Naive thymus-derived CD4-positive, alpha-beta T cell (primary cell): ENCODE measurements at places on chromosomes 3 and 15. TPM values are rescaled to one million over a fixed set of nuclear protein-coding genes. Genes with fewer than 3 reads are reported as not detected.

DNA sequence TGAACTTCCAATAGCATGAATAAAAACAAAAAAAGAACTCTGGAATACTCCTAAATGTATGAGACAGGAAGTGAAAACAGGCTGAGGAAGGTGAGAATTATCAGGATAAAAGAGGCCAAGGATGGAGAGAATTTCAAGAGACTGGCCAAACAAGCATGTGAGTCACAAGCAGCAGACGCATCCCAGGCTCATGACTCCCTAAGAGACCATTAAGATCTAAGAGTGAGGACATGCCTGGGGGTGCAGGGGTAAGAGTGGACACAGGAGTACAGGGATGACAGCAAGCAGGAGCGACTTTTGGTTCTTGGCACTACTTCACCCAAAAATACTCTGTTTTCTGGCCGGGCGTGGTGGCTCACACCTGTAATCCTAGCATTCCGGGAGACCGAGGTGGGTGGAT, 7.1 kb downstream of the SCAMP2 start:
- peaks cover 51% of the 10 kb centered on the region for H3K4me1 ChIP-seq

DNA sequence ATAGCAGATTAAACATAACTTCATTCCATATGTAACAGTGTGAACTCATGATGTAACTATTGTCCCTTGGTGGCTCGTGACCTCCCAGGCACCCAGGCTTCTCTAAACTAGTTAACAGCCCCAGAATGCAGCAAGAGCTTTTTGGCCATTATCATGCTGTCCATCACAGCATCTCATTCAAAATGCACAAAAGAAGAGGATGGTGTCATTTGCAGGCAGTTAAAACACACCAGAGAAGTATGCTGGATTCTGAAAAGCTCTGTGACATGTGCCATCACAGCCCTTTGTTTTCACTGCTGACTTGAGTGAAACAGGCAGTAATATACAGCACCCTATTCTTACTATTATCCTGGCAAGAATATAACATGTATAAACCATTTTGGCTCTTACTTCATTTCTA, 117.6 kb upstream of the CHMP2B start:
- H3K27ac ChIP-seq, result no peak overlapping the region
- H3K4me1 ChIP-seq, result no peaks in the 10 kb centered on the region
- H3K27me3 ChIP-seq, result no peaks in the 10 kb centered on the region
- DNase-seq, result no peak

Gene DNAH12
- not detected for polyA plus RNA-seq

DNA sequence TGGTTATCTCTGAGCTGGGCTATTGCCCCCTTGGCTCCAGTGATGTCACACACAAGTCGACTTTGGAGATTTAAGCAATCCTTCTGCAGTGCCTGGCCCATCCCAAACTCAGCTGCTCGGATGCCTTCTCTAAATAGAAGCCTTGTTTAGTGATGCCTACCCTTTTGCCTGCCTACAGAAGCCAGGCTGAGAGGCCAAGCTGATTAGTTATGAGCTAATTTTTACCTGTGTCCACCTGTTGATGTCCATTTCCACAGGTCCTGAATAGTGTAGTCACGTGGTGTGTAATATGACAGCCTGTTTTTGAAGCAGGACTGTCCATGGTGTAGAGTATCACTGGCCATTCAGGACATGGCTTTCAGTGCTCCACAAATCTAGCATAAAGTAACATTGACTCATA, 45.5 kb downstream of the SSUH2 start:
- H3K4me3 ChIP-seq, result no peak overlapping the region
- H3K27ac ChIP-seq, result no peak overlapping the region
- H3K36me3 ChIP-seq, result no peaks in the 10 kb centered on the region

DNA sequence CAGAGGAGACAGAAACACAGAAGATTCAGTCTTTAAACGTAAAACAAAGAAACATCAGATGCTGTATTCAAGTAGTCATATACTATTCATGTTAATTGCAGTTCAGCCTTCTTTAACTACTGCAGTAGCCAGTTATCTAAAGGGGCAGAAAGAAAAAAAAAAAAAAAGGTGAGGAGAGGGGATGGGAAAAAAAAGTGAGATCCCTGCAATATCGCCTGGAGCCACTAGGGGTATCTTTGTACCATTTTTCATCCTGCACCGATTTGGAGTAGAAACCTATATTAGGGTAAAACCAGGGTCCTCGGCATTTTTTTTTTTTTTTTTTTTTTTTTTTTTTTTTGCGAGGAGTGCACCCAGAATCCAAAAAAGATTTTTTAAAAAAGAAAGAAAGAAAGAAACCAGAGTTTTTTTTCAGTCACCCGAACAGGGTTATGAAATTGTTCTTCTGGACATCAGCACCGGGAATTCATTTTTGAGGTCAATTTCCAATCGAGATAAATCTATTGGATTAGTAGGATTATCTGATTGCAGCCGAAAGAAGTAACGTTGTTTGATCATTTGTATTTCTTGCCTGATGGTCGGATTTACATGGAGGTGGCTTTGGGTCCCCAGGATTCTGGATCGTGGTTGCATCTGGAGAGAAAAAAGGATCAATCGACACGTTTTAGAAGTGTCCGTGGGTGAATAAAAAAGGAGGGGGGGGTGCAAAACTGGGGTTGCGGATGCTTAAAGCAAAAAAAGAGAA, 186.7 kb downstream of the NLGN1 start:
- H3K4me3 ChIP-seq, result no peak overlapping the region
- H3K36me3 ChIP-seq, result no peaks in the 10 kb centered on the region
- no peaks in the 10 kb centered on the region for H3K4me1 ChIP-seq
- DNase-seq, result no peak
- no peaks in the 10 kb centered on the region for H3K27me3 ChIP-seq
- no peak overlapping the region for H3K27ac ChIP-seq

DNA sequence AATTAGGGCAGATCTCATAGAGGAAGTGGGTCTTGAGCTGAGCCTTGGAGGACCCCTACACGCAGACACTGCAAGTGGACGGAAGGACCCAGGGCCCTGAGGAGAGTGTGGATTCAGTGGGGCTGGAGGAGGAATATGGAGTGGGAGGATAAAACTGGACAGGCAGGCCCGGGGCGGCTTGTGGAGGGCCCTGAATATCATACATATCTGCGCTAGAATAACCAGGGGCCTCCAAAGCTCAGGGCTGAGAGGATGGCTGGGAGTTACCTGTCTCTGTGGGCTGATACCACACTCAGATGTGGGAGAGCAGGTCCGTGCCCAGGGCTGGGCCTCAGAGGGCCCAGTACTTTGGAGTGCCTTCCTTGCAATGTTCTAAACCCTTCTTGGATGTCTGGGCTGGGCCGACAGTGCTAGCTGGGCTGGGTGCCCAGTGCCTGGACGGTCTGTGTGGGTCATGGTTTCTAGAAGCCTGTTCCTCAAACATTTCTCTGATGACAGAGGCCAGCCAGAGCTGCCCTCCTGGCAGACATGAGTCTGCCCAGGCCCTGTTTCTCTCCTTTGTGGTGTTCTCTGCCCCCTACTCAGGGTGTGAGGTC, 29.6 kb downstream of the CHRD start:
- no peak for DNase-seq
- no peaks in the 10 kb centered on the region for H3K36me3 ChIP-seq

Gene RHCG
- polyA plus RNA-seq, result not detected

- no peak overlapping the region for H3K27ac ChIP-seq
- no peaks in the 10 kb centered on the region for H3K27me3 ChIP-seq
- peak; percentile 19 for DNase-seq
- H3K4me3 ChIP-seq, result no peak overlapping the region
These were observed 701.4 kb upstream of the LMCD1 start for GRCh38 chr3:7800006-7800780.

DNA sequence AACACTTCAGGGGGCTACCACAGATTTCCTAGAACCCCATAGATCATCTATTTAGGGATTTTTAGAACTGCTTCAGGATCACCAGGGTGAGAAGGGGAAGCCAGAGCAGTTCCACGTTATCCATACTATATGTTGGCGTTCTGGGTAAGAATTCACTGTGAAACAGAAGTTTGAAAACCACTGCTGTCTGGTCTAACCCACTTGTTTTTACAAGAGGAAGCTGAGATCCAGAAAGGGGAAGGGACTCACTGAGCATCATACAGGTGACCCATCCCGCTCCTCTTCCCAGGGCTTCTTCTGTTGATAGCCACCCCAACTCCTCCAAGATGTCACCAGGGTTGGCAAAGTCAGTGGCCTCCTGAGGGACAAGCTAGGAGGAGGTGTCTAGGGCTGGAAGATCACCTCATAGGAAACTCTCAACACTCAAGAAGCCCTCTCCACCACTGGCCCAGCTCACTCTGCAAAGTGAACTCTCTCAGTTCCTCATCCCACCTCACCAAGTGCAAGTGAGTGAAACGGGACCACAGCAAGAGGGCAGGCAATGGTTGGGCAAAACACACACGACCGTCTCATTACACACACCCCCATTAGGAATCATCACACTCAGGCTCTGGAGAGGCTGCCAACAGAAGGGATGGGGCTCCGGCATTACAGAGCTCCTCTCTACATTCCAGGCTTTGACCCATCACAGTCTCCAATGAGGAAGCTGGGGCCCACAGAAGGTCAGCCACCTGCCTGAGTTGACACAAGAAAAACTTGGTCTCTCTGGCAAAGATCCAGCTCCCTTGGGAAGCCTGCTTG, 1.8 kb downstream of the DAPK2 start:
- no peaks in the 10 kb centered on the region for H3K27me3 ChIP-seq
- DNase-seq, result no peak
- H3K4me1 ChIP-seq, result peaks cover 5% of the 10 kb centered on the region
- H3K27ac ChIP-seq, result no peak overlapping the region
- no peaks in the 10 kb centered on the region for H3K36me3 ChIP-seq

Gene SNX33
- polyA plus RNA-seq, result 0.13 TPM

- H3K4me1 ChIP-seq, result peaks cover 4% of the 10 kb centered on the region
- H3K36me3 ChIP-seq, result no peaks in the 10 kb centered on the region
- no peak for DNase-seq
- H3K27me3 ChIP-seq, result no peaks in the 10 kb centered on the region
- H3K4me3 ChIP-seq, result no peak overlapping the region
These were observed 3.0 kb upstream of the TRH start for GRCh38 chr3:129971351-129972052.

Gene MAP3K13
- 40.1 TPM for polyA plus RNA-seq

GRCh38 chr3:148062590-148062989, 635.1 kb upstream of the AGTR1 start:
- no peaks in the 10 kb centered on the region for H3K4me1 ChIP-seq
- no peaks in the 10 kb centered on the region for H3K36me3 ChIP-seq
- H3K27ac ChIP-seq, result no peak overlapping the region
- no peaks in the 10 kb centered on the region for H3K27me3 ChIP-seq
- DNase-seq, result no peak

Gene UROC1
- polyA plus RNA-seq, result not detected

Gene AADAC
- not detected for polyA plus RNA-seq

GRCh38 chr3:101300073-101300472, 20.3 kb downstream of the IMPG2 start:
- H3K4me3 ChIP-seq, result no peak overlapping the region
- no peak overlapping the region for H3K27ac ChIP-seq
- H3K4me1 ChIP-seq, result no peaks in the 10 kb centered on the region
- no peaks in the 10 kb centered on the region for H3K36me3 ChIP-seq

DNA sequence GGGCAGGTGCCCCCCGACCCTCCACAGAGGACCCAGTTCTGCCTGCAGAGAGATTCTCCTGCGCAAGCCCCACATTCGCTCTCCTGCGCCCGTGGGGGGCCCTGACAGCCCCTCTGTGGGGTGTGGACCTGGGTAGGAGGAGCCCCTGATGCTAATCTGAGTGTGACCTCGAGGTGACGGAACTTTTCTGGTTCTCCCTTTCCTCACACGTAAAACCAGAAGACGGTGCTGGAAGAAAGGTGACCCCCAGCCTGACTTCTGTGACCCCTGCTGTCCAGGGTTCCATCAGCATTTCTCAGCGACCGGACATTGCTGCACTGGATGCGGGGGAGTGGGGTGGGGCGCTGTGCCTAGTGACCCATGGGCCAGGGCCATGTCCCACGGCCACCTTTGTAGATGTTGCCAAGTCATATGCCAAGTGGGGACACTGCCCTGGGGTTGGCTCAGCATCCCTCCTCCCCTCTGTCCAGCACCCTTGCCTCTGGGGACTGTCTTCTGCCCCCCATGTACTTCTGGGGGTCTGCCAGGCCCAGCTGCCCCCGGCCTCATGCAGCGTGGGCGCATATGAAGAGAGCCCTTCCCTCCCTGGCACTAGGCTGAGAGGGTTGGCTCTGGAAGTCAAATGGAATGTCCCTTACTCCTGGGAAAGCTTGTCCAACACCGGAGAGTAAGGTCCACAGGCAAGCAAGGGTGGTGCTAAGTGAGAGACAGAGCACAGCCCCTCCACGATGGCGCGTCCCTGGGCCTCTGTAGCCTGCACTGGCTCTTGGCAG, 129.1 kb upstream of the MEF2A start:
- DNase-seq, result peak; percentile 18
- no peak overlapping the region for H3K27ac ChIP-seq
- no peaks in the 10 kb centered on the region for H3K36me3 ChIP-seq
- no peak overlapping the region for H3K4me3 ChIP-seq
- H3K27me3 ChIP-seq, result no peaks in the 10 kb centered on the region
- H3K4me1 ChIP-seq, result peaks cover 60% of the 10 kb centered on the region

Gene FAM43A
- 3.5 TPM for polyA plus RNA-seq

Gene XRN1
- 40.9 TPM for polyA plus RNA-seq

- peak; percentile 17 for DNase-seq
- no peak overlapping the region for H3K4me3 ChIP-seq
- no peaks in the 10 kb centered on the region for H3K27me3 ChIP-seq
- no peaks in the 10 kb centered on the region for H3K4me1 ChIP-seq
- H3K36me3 ChIP-seq, result no peaks in the 10 kb centered on the region
- H3K27ac ChIP-seq, result no peak overlapping the region
These were observed 61.7 kb downstream of the PCSK6 start for GRCh38 chr15:101427606-101428487.

Gene KNSTRN
- polyA plus RNA-seq, result 5.2 TPM

GRCh38 chr15:34111488-34111887, 9.6 kb downstream of the PGBD4 start:
- no peak for DNase-seq
- no peaks in the 10 kb centered on the region for H3K4me1 ChIP-seq
- no peak overlapping the region for H3K4me3 ChIP-seq

Gene AGBL1
- not detected for polyA plus RNA-seq

Gene WWTR1
- polyA plus RNA-seq, result 0.17 TPM
